ENCODE measurements at places on chromosomes 13 and 19.

- DNase-seq, result no peak
Observed at GRCh38 chr19:40661616-40662015, 28.8 kb downstream of the NUMBL start.

DNA sequence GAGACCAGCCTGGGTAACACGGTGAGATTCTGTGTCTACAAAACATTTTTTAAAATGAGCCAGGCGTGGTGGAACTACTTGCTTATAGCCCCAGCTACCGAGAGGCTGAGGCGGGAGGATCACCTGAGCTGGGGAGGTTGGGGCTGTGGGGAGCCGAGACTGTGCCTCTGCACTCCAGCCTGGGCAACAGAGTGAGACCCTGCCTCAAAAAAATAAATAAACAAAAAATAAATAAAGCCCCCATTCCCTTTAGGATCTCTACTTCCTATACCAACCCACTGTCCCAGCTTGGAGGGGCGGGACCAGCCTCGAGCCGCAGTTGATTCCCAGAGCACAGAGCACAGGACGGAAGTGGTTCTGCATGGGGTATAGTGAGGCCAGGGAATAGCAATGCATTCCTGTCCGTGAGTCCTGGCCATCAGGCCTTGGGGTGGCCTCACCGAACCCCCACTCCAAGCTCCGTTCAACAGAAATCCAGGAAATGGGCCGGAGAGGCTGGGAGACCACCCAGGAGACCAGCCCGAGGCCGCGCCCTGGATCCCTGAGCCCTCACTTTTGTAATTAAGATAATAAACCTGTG is 4.9 kb upstream of the PTBP1 start:
- DNase-seq, result no peak

DNA sequence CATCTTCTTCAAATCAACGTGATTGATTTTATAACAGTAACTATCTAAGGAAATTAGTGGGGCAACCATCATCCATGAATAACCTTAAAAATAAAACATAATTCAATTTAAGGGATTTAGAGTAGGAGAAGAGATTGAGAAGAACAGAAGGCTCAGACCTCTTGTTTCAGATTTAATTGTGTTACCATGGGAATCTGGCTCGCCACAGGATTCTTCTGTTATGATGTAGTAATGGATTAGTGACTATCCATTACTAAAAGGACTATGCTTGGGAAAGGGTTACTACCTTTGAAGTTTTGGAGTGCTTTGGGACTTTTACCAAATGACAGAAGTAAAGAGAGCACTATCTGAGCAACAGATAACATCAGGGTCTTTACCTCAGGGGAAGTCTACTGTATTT is 13.2 kb downstream of the FREM2 start:
- no peak for DNase-seq

DNA sequence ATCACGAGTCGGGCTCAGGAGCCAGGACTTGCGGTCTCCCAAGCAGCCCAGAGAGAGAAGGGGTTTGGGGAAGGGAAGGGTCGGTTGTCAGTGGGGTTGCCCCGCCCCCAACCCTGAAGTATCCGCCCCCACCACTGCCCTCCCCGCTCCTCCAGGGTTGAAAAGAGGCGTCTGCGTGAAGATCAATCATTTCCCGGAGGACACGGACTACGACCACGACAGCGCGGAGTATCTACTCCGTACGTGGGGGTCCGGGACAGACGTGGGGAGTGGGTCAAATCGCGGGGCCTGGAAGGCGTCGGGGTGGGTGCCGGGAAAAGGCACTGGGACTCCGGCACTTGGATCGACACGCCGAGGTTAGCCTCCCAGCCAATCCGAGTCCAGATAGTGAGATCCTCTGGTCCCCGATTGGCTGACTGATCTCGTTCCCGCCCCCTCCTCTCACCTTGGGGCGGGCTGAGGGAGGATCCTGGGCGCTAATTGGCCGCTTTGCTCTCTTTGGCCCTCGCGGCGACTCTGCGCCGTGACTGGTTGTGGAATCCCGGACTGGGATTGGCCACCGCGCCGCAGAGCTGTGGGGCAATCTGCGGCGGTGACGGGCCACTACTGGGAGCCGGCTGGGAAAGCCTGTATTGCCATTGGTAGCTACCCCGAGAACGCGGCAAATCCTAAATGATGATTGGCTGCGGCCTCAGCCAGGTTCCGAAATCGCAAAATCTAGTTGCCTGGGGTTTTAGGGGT is 13.3 kb upstream of the CACNG6 start:
- no peak for DNase-seq

- no peak for DNase-seq
Observed at GRCh38 chr19:24159707-24160106, 72.7 kb downstream of the ZNF254 start.

DNA sequence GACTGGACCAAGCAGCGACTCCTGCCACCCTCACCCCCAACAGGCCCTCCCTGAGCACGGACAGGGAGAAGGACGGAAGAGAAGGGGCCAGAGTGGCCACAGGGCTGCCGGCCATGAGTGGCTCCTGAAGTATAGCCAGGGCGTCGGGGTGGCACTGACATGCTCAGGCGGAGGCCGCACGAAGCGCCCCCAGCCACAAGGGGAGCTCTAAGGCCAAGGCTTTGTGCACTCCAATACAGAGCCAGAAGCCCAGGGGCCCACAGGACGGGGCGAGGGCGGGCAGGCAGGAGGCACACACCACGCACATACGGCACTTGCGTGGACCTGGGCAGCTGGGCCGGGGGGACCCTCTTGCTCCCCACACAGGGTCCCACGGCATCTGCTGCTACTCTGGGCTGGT is 52.0 kb downstream of the KLF2 start:
- DNase-seq, result peak; percentile 39

GRCh38 chr13:61654481-61654880 is 238.8 kb upstream of the PCDH20 start:
- no peak for DNase-seq

GRCh38 chr19:9538183-9539058 is at the start of gene ZNF426:
Gene ZNF426 (minus strand): TSS chr19:9538645. CDS start chr19:9536232, 2,413 bp downstream.
- peak; percentile 88 for DNase-seq

DNA sequence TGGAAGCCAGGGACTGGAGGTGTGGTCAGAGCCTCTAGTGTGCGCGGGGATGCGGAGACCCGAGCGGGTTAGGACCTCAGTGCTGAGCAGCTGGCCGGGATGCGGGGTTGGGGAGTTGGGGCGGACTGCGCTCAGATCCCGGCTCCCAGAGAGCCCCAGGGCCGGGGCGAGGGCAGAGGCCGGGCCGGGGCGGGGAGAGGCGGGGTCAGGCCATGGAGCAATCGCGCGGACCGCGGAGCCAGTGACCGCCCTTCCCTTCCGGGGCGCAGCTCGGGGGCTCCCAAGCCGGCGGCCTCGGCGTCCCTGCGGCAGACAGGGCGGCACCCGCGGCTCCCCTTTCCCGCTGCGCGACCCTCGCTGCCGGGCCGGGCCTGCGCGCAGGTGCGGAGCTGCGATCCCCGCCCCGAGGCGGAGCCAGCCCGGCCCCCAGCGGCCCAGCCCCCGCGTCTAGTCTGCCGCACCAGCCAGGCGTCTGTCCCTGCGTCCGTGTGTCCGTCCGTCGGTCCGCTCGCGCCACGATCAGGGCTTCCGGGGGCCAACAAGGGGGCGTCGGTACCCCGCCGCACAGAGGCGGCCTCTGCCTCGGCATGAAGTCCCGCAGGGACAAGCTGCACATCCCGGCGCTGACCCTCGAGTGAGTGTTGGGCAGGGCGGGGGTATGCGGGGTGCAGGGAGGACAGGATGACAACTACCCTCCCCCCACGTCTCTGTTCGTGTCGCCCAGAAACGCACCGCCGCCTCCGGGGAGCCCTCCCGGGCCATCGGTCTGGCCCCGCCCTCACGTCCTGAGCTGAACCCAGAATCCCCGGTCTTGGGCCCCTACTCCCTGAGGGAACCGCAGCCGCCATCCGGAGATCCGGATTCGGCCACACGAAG is 12.4 kb downstream of the MAST3 start:
- DNase-seq, result peak; percentile 42

GRCh38 chr13:96772426-96772825 is 221.8 kb downstream of the OXGR1 start:
- DNase-seq, result no peak

- DNase-seq, result peak; percentile 73
Observed at GRCh38 chr19:10104665-10105508, 1.3 kb upstream of the PPAN start.

DNA sequence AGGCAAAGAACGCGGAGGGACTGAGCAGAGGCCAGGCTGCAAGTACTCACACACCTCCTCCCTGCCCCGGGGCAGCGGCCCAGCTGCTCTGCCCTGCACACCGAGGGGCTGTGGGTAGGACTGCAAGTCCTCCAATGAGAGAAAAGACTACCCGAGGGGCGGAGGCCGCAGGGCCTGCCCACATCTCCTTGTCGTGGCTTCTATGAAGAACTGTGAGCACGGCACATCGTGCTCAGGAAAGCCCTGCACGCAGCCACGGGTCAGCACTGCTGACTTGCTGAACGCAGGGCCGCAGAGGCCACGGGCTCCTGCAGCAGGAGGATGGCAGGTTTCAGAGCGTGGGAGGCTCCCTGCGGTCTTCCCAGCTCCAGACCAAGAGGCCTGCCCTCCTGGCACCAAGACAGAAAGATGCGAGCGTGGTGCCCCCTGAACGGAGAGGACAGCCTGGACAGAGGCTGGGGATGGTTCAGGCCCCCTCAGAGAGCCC is 37.4 kb downstream of the CEBPG start:
- DNase-seq, result no peak

DNA sequence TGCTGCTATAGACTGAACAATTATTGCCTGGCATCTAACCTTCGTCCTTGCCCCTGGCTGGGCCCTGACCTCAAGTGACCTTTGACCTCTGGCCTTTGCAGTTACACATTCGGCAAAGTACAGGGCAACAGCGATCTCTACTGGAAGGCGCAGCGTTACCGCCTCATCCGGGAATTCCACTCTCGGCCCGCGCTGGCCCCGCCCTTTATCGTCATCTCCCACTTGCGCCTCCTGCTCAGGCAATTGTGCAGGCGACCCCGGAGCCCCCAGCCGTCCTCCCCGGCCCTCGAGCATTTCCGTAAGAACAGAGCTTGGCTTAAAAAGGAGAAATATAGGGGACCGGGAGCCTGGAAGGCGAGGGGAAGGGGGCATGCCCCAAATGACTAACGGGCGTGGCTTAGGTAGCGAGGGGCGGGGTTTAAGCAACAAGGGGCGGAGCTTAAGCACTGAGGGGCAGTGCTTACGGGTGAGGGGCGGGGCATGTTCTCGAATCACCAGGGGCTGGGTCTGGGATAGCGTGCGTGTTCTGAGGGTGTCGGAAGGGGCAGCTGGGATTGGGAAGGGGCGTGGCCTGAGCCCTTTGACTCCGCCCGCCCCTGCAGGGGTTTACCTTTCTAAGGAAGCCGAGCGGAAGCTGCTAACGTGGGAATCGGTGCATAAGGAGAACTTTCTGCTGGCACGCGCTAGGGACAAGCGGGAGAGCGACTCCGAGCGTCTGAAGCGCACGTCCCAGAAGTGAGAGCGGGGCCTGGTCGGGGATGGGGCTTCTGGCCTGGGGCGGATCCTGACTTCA is 52.7 kb downstream of the TRPM4 start:
- peak; percentile 25 for DNase-seq

GRCh38 chr13:84543962-84544361 is 661.7 kb upstream of the SLITRK1 start:
- DNase-seq, result no peak

DNA sequence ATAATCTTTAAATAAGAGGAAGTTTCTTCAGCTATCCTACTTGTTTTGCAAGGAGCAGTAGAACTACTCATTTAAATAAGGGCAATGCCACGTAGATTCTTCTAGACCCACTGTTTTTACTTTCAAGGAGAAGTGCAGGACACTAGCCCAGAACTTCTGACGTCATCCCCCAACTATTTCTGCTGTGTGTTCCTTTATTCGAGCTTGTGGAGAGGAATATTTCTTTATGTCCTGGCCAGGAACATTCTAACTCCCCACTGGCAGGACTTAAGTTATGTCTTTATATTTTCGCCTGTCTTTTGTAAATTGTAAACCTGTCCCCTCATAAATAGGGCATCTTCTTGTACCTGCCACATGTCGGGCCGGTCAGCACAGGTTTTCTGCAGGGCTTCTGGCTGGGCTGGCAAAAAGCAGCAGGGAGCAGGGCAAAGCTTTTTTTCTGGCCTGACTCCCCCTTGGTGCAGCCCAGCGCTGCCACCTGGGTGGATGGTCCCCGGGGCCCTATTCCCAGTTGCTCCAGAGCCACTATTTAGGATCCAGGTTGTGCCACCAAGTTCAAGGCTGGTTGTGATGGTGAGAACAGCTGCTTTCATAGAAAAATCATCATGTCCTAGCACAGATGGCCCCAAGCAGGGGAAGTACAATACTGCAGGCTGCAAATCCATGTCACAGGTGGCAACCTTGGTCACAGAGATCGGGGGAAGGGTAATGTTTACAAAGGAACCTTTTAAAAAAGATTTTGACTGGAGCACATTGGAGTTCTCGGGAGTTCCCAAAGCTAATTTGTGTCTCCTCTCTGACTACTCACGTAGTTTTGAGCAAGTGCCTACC is 1.8 kb downstream of the MBNL2 start:
- DNase-seq, result no peak

DNA sequence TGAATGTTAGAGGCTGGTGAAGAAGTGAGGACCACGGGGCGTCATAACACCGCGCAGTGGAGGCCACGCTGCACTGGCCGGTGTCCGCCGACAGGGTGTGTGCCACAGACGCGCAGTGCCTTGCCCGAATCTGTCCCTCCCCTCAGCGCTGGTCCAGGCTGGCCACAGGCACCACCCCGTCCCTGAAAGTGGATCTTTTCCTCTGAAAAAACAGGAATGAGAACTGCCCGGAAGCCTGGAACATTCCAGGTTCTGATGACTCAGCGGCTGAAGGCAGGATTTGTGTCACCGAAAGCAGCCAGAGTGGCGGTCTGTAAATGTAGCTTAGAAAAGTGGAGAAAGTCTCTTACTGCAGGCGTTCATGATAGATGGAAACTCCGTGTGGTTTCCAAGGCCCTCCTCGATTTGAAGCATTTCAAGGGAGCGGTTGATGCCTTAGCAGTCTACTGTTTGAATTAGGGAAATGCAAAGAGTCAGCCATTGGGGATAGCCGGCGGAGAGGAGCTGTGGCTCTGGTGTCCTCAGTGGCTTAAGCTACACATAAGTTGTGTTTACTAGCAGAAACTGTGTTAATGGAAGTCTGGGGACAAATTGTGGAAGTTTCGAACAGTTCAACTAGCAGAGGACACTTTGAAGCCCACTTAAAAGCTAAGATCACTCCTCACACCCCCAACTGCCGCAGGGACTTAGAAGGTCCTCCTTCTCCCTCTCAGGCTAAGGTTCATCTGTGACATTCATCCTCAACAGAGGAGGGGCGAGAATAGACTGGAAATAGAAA is 70.8 kb downstream of the NUFIP1 start:
- DNase-seq, result peak; percentile 75

- DNase-seq, result no peak
Observed at GRCh38 chr19:49639401-49640112, 386 bp downstream of the RRAS start.

- DNase-seq, result peak; percentile 53
Observed at GRCh38 chr19:10290876-10291553, 1.3 kb downstream of the ICAM5 start.

GRCh38 chr19:41792513-41793413 is 3.6 kb upstream of the CEACAM3 start:
- peak; percentile 41 for DNase-seq

DNA sequence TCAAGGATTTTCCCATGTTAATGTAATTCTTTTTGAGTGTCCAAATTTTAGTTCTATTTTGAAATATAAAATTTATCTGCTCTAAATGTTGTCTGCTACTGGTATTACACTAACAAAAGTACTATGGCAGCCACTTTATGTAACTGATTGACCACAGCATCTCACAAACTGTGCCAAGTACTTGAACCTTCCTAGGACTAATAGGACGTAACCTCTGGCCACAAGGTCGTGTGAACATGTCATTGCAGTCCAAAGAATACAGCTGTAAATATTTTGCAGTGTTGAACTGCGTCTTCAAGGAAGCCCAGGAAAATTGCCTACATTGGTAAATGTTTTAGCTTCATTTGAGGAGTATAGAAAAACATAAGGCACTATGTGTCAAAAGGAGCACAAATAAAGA is 1.9 kb downstream of the KCTD4 start:
- DNase-seq, result no peak

All from activated CD4-positive, alpha-beta T cell treated with anti-CD3 and anti-CD28 coated beads, Interleukin-2, amount 50 U/mL, for 1 hour (primary cell).